Ovary (tissue), 10 donors: ENCODE measurements at places on chromosomes 4 and X.

DNA sequence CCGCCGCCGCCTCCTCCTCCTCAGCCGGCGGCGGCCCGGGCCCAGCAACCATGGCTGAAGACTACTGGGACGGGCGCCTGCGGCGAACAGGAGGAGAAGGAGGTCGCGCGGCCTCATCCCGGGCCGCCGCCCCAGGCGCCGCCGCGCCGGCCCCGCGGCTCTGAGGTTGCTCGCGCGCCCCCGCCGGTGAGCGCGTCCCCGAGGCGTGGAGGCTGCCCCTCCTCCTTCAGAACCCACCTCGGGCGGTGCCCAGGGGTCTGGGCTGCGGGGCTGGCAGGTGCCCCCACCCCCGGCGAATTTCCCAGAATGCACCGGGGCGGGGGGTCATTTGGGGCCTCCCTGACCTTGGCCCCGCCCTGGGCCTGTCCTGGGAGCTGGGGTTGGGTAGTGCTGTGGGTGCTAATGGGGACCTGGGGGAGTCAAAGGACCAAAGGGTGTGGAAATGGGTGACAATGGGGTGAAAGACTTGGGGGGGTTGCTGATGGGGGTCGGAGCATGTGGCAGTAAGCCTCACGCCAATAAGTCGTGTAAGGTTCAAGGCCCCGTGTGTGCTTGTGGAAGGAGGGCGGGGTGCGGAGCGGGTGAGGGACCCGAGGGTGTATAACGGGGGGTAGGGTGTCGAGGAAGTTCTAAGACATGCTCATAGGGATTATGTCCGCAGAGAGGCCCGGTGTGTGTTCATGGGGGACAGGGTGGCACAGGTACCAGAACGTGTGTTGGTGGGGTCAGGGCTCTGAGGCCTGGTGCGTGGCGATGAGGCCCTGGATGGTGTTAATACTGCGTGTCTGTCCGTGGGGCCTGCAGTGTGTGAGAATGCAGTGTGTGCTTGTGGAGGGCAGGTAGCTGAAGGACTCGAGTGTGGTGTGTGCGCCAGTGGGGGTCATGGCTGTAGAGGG, 687 bp downstream of the CDK16 start:
- peak overlapping the region; percentile 93 for H3K27ac ChIP-seq
- H3K4me3 ChIP-seq: peak overlapping the region; percentile 83
- DNase-seq: peak; percentile 80
- H3K27me3 ChIP-seq: no peaks in the 10 kb centered on the region

DNA sequence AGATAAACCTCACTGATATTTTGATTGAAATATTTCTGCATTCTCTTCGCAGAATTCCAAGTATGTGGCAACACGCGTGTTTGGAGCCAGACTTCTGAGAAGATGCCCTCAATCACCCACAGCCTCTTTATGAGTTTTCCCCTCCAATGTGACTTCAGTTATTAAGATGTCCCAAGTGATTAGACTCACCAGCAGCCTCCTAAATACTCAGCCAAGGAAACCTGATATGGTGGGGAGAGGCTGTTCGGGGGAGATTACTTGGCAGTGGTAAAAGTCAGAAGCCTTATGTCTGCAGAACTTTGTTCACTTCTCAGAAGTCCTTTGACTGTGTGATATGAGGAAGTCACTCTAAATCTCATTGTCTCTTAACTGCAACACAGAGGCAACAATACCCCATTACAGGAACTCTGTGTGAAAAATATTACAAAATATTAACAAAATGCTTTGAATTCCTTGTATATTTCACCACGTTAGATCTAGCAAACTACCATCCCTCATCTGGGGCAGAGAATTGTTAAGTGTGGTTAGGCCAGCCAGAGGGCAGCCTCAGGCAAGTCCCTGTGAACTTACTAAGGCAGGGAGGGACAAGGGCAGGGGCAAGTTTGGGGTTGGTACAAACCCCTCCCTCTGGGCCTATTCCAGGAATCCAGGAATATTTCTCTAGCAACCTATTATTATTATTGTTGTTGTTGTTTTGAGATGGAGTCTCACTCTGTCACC, 151.4 kb upstream of the USP9X start:
- no peaks in the 10 kb centered on the region for H3K36me3 ChIP-seq
- peak overlapping the region; percentile 12 for H3K4me3 ChIP-seq
- H3K4me1 ChIP-seq: no peaks in the 10 kb centered on the region
- H3K27me3 ChIP-seq: no peaks in the 10 kb centered on the region
- peak overlapping the region; percentile 57 for H3K27ac ChIP-seq

DNA sequence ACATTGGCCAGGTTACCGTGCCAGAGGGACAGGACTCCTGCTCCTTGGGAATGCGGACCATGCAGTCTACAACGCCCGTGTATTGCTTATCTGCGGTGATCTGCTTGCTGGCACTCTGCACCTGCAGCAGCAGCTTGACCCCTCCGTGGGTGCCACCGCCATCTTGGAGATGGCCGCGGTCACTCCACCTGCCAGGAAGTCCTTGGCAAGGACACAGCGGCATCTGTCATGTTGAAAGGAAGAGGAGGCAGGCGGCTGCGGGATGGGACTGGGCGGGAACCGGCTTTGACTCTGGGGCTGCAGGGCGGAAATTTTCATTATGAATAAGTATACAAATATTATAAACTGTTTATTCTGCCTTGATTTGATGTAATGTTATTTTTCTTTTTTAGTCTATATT, 63.4 kb downstream of the F11 start:
- H3K27me3 ChIP-seq: no peaks in the 10 kb centered on the region
- H3K36me3 ChIP-seq: no peaks in the 10 kb centered on the region
- no peak for DNase-seq
- no peak overlapping the region for H3K4me3 ChIP-seq

- DNase-seq: no peak
- H3K36me3 ChIP-seq: no peaks in the 10 kb centered on the region
- no peak overlapping the region for H3K27ac ChIP-seq
- no peaks in the 10 kb centered on the region for H3K27me3 ChIP-seq
- no peak overlapping the region for H3K4me3 ChIP-seq
Observed at GRCh38 chrX:81286075-81286474, 84.2 kb downstream of the SH3BGRL start.

- no peaks in the 10 kb centered on the region for H3K36me3 ChIP-seq
- no peak overlapping the region for H3K4me3 ChIP-seq
- H3K4me1 ChIP-seq: peaks cover 1% of the 10 kb centered on the region
- DNase-seq: no peak
Observed at GRCh38 chrX:68835468-68835867, 6.6 kb downstream of the EFNB1 start.

DNA sequence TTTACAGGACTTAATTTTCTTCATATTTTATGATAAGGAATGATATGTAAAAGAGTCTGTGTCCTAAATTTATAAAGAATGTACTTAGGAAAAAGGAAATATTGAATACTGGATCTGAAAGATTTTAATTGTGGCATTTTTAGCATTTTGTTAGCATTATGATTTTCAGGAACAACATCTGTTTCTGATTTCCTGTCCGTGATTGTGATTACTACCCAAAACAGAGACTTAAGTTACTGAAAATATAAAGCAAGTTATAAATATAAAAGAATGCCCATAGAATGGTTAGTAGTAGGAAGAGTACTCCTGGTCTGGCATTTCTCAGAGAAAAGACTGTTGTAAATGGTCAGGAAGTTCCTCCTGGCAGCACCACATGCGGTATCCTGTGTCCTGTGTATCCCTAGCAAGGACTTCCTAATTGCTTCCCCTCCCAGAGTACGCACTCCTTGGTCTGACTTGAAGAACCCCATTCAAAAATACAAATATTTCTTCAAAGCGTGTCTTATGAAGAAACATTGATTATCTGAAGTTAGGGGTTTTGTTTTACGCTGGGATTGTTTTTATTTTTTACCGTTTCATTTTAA, 88.9 kb downstream of the RS1 start:
- no peaks in the 10 kb centered on the region for H3K4me1 ChIP-seq
- no peaks in the 10 kb centered on the region for H3K36me3 ChIP-seq
- no peak overlapping the region for H3K4me3 ChIP-seq
- DNase-seq: no peak

- H3K27me3 ChIP-seq: no peaks in the 10 kb centered on the region
- DNase-seq: no peak
- H3K36me3 ChIP-seq: no peaks in the 10 kb centered on the region
- no peak overlapping the region for H3K27ac ChIP-seq
Observed at GRCh38 chr4:9994246-9994847, 26.9 kb downstream of the SLC2A9 start.

DNA sequence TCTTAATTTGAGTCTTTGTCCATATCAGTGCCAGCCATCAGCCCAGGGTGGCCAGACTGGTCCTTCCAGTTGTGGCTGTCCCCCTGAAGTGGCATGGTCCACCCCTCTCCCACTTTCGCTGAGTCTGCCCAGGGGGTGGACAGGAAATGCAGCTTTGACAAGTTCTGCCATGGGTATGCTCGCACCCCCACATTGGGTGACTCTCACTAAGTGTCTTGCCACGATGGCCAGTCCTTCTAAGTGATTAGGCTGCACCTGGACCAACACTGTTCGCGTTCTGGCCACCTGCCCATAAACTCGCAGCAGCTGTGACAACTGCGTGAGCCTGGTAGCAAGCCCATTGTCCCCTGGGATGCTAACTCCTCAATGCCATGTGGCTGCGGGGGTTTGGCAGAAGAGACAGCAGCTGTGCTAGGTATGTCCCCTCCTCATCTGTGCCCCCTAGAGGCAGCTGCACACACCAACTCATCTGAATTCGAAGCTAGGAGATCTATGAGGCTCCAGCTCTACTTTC, 10.0 kb upstream of the LNX1 start:
- no peaks in the 10 kb centered on the region for H3K27me3 ChIP-seq
- peak; percentile 38 for DNase-seq
- no peak overlapping the region for H3K27ac ChIP-seq
- no peaks in the 10 kb centered on the region for H3K36me3 ChIP-seq
- no peak overlapping the region for H3K4me3 ChIP-seq

DNA sequence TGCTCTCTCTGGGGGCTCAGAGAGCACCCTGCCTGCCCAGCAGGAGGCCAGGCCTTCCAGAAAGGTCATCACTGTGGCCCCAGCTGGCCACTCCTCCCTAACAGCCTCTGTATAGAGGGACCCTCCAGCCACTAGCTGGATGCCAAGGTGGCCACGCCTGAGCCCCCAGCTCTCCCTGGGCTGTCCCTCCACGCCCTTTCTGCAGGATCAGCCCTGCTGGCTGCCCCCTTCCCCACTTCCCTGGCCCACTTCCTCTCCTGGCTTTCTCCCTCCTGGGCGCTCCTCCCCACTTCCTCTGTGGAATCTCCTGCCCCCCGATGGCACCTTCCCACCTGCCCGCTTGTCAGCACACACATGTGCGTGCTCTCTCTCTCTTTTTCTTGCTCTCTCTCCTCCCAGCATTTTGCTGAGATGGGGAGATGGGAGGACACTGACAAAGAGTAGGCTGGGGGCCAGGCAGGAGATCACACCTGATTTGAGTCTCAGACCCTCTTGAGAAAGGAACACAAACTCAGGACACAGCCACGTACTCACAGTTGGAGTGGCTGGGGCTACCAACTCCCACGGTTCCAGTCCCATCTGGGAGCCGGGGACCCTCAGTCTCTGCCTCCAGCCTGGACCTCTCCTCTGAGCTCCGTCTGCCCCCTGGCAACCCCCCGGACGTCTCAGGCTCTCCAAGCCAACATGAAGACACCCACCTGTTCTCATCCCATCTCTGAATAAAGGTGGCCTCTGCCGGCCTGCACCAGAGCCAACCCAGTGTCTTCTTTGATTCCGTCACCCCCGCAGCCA, 62.1 kb upstream of the AFAP1 start:
- no peaks in the 10 kb centered on the region for H3K36me3 ChIP-seq
- no peak for DNase-seq
- no peaks in the 10 kb centered on the region for H3K4me1 ChIP-seq
- H3K27ac ChIP-seq: no peak overlapping the region
- no peak overlapping the region for H3K4me3 ChIP-seq

DNA sequence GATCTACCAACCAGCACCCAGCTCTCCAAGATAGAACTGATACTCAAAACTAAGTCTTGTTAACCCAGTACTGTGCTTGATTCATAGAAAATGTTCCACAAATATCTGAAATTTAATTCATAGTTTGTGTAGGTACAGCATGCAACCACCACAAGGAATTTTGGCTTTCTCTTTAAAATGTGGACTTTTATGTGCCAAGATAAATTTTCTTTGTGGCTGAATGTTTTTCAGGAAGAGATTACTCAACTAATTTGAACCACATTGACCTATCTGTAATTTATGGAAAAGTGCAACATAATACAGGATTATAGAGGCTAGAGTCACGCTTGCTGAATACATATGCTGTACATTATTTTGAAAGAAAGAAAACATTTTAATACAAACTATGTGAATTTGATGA, 730.8 kb downstream of the IL1RAPL1 start:
- no peaks in the 10 kb centered on the region for H3K36me3 ChIP-seq
- H3K4me3 ChIP-seq: no peak overlapping the region
- no peaks in the 10 kb centered on the region for H3K27me3 ChIP-seq
- no peak for DNase-seq
- H3K27ac ChIP-seq: no peak overlapping the region
- no peaks in the 10 kb centered on the region for H3K4me1 ChIP-seq

GRCh38 chrX:78111140-78111931, 7.3 kb downstream of the PGK1 start:
- no peaks in the 10 kb centered on the region for H3K27me3 ChIP-seq
- H3K27ac ChIP-seq: no peak overlapping the region
- peaks cover 1% of the 10 kb centered on the region for H3K4me1 ChIP-seq
- H3K4me3 ChIP-seq: no peak overlapping the region

DNA sequence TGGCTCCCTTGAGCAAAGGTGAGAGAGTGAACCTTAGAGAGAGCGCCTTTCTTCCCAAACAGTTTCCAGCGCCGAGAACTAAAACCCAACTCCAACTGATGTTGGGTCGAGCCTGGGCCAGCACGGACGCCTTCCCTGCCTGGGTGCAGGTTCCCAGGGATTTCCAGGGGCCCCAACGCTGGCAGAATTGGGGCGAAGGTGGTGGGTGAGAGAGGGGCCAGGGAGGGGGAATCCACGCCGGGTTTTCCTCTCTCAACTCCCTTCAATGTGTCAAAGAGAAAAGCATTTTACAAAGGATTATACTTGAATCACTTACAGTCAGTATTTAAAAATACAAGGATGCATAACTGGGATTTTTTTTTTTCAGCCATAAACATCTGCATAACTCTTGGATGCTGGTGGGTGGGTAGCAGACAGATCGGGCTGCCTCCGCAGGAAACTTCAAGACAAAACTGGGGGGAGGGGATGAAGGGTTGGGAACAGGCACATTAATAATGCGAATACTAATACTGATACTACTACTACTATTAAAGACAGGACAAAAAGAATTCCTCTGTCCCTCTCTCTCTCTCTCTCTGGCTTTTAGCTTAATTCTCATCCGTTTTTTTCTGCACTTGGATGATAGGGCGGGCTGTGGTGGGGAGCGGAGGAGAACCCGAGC, 1.3 kb upstream of the ARX start:
- peak overlapping the region; percentile 68 for H3K27ac ChIP-seq
- no peaks in the 10 kb centered on the region for H3K27me3 ChIP-seq
- no peaks in the 10 kb centered on the region for H3K4me1 ChIP-seq
- H3K4me3 ChIP-seq: peak overlapping the region; percentile 14
- DNase-seq: peak; percentile 39

DNA sequence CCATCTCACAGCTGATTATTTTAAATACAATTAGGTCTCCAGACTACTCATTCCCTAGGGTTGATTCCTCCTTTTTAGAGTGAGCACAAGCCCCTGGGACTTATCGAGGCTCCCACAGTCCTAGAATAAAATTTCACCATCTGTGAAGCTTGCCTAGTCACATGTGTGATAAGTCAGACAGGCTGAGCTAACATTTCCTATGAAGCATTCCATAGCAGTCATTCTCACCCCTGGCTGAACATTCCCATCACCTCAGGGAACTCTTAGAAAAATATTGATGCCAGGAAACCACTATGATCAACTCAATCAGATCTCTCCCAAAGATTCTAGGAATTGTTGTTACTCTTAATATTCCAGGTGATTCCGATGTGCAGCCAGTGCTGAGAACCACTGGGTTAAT, 37.7 kb downstream of the ARHGEF9 start:
- no peak for DNase-seq
- no peaks in the 10 kb centered on the region for H3K36me3 ChIP-seq
- H3K27me3 ChIP-seq: no peaks in the 10 kb centered on the region
- no peak overlapping the region for H3K27ac ChIP-seq
- no peak overlapping the region for H3K4me3 ChIP-seq
- H3K4me1 ChIP-seq: peaks cover 7% of the 10 kb centered on the region
